ENCODE measurements at places on chromosomes 7 and 10.

DNA sequence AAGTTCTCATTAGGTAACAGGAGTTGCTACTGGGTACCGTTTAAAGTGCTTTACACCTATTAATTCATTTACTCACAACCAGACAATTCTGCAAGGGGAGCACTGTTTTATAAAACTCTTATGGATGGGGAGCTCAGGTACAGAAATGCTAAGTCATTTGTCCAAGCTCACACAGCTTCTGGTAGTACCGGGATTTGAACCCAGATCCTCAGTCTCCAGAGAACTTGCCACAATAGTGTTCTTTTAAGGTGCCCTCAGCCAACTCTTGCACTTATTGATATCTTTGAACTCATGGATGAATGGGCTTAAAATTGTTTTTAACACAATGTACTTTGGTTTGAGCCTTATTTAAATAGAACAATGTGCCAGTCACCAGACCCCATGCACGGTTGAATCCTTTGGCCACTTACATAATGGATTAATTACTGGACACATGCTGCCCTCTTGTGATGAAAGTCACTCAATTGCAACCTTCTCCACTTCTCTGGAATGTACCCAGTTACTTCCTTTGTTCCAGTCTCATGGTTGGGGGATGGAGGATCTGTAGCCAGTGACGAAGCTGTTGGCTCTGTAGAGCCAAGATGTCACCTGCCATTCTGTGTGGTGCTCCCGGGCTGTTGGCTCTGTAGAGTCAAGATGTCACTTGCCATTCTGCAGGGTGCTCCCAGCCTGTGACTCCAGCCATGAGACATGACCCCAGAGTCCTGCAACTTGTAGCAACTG lies 65.6 kb downstream of the NOD1 start:
- no peak for DNase-seq

- DNase-seq, result no peak
Measured at GRCh38 chr7:2196381-2197378, 36.1 kb downstream of the MAD1L1 start.

GRCh38 chr10:130542761-130543160 lies 406.6 kb downstream of the GLRX3 start:
- no peak for DNase-seq

DNA sequence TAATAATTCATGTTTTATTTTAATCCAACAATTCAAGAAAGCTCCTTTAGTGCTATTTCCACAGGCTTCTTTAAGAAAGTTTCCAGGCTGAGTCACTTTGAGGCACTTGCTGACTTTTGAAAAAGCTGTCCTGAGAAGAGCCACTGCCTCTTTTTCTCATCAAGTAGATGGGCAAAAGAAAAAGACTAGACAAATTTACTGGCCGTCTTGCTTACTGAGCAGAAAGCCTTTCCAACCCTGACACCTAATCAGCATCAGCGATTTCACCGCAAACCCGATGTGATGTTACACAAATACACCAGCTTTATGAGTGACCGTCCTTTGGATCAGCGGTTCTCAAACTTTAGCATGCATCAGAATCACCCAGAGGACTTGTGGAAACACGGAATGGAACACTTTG lies 24.3 kb downstream of the CTTNBP2 start:
- no peak for DNase-seq

DNA sequence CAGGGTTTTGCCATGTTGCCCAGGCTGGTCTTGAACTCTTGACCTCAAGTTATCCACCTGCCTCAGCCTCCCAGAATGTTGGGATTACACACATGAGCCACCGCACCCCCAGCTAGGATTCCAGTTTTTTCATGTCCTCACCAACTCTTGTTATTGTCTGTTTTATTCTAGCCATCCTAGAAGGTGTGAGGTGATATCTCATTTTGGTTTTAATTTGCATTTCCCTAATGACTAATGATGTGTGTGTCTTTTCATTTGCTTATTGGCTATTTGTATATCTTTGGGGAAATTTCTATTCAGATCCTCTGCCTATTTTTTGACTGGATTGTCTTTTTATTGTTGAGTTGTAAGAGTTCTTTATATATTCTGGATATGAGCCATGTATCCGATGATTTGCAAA lies 59.2 kb upstream of the ZMIZ2 start:
- no peak for DNase-seq

- no peak for DNase-seq
Measured at GRCh38 chr7:112484671-112485167, 3.9 kb downstream of the LSMEM1 start.

- no peak for DNase-seq
Measured at GRCh38 chr10:116766241-116766827, 24.0 kb upstream of the HSPA12A start.

- no peak for DNase-seq
Measured at GRCh38 chr7:93164766-93165165, 16.6 kb upstream of the SAMD9L start.

GRCh38 chr10:12448340-12448728 lies 99.0 kb downstream of the CAMK1D start:
- DNase-seq, result no peak

- no peak for DNase-seq
Measured at GRCh38 chr7:94406696-94407095, 12.0 kb downstream of the COL1A2 start.

- no peak for DNase-seq
Measured at GRCh38 chr10:22609719-22610465, 104.5 kb downstream of the PIP4K2A start.

- no peak for DNase-seq
Measured at GRCh38 chr10:99232360-99232999, 3.2 kb downstream of the HPSE2 start.

GRCh38 chr10:43252783-43253341 lies 14.0 kb downstream of the RASGEF1A start:
- no peak for DNase-seq

DNA sequence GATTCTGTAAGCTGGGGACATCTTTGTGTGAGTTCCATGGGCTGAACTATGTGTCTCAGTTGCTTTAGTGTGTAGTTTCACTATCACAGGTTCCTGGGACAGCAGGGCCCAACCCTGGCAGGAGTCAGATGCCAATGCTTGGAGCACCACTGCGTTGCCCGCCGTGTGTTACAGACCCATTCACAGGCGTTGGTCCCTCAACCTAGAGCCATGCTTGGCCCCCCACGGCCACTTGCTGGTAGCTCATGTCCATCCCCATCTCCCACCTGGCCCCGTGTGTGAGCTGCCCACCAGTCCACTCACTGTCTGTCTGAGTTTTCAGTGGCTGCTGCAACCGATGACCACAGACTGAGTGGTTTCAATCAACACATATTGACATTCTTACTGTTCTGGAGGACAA lies 546.9 kb downstream of the TCERG1L start:
- DNase-seq, result no peak

DNA sequence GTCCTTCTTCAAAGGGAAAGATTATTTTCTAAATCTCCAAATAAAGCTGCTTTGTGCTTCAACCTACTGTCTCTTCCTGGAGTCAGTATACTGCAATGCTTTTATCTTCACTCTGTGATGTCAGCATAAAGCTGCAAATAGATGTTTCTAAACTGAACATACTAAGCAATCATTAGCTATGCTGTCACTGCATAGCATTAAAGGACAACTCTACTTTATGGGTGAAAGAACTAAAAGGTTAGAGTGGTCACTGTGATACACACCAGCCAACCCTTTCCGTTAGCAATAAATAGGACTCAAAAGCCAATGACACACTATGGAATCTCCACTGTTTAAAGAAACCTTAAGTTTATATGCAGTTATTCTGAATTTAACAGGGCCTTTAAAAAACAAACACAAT lies 1.8 kb downstream of the CCDC186 start:
- no peak for DNase-seq

DNA sequence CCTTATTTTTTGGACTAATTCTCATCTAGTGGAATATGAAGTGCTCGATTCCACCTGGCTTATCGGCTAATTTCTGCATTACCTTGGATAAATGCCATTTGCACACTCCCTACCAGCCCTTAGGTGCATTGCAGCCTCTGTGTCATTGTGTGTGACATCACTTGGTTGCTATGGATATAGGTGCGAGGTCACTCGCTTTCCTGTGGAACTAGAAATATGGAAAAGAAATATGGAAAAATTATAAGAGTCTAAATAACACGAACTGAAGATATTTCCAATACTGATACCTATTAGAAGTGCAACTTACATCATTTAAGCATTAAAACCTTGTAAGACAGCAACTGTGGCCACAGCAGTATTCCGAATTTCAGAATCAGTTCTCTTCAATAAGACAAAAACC lies 2.0 kb downstream of the YWHAG start:
- DNase-seq, result peak; percentile 42

- no peak for DNase-seq
Measured at GRCh38 chr10:60420991-60421894, 31.6 kb upstream of the ANK3 start.

DNA sequence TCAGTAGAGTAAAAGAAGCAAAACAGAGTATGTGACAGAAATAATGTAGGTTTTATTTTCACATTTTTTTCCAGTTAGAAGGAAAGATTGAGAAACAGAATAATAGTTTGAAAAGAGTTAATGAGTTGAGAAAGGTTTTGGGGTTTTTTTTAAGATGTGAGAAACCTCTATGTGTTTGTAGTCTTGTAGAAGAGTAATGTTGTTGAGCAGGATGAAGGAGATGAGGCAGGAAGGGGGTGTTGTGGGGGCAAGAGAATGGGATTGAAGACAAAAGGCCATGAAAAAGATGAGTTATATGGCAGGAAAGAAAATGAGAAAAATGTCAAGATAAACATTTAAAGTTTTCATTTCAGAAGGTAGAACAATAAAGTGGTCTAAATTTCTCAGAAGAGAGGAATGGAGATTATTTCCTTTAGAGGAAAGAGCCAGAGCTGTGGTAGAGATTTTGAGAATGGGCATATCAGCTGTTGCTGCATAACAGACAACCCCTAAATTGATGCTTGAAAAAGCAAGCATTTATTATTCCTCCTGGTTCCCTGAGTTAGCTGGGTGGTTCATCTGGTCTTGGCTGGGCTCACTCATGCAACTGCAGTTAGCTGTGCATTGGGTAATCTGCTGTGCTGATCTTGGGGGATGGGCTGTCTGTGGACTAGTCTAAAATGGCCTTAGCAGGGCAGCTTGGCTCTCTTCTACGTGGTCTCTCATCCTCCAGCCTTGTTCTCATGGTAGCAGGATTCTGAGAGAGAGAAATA lies 27.1 kb downstream of the PCGF5 start:
- DNase-seq, result no peak

DNA sequence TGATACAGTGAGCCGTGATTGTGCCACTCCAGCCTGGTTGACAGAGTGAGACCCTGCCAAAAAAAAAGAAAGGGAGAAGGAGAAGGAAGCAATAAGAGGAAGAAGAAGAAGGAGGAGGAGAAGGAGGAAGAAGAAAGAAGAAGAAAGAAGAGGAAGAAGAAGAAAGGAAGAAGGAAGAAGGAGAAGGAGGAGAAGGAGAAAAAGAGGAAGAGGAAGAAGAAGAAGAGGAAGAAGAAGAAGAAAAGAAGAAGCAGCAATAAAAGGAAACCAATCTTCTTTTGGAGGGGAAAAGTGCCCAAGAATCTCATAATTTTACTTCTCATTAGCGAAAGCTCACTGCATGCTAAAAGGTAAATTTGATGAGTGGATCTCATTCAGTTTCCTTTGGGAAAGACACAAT lies 85.7 kb upstream of the GLCCI1 start:
- DNase-seq, result no peak

DNA sequence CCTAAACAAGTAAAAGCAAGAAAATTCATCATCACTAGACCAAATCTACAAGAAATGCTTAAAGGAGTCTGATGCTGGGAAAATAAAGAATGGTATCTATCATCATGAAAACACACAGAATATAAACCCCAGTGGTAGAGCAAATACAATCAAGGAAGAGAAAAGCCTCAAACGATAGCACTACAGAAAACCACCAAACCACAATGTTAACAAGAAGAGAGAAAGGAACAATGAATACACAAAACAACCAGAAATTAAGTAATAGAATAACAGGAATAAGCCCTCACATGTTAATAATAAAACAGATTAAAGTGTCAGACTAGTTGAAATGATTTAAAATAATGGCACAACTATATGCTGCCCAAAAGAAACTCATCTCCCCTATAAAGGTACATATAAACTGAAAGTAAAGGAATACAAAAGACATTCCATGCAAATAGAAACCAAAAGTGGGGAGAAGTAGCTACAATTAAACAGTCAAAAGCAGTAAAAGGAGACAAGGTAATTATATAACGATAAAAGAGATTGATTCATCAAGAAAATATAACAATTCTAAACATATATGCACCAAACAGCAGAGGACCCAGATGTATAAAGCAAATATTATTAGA lies 77.3 kb downstream of the JMJD1C start:
- DNase-seq, result no peak

- DNase-seq, result no peak
Measured at GRCh38 chr10:95333997-95334804, 43.4 kb upstream of the PDLIM1 start.

- DNase-seq, result no peak
Measured at GRCh38 chr7:35241436-35241835, 12.5 kb downstream of the TBX20 start.

DNA sequence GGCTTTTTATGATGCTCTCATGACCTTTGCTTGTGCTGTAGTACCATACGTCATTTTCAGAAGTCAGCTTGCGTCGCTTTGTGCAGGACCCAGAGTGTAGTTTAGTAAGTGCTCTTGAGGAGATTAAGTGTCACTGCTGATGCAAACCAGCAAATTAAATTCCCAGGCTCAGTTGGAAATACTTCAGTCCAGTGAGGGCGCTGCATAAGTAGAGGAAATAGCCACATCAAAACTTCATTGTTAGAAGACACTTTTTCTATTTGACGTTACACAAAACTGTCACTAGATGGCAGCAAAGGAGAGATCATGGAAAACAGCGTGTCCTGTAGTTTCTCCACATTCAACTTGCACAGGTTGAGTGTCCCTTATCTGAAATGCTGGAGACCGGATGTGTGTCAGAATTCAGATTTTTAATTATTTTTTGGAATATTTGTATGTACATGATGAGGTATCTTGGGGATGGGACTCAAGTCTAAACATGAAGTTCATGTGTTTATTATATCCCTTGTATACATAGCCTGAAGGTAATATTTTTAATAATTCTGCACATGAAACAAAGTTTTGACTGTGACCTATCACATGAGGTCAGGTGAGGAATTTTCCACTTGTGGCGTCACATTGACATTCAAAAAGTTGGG lies 7.9 kb downstream of the ZNF22 start:
- peak; percentile 79 for DNase-seq

DNA sequence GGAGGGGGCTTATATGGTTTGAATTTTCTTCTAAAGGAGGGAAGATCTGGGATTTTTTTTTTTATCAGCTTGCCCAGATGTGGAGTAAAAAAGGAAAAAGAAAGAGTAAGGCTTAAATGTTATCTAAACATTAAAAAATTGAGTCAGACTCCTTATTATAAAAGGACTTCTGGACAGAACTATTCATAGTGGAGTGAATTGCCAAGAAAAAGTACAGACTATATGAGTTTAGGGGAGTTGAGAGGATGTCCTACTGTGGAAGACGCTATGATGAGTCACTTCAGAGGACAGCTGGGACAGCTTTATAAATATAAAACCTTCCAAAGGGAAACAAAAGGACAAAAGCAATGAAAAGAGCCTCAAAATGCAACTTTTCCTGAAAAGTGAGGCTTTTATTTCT lies 73.0 kb downstream of the TFPI2 start:
- no peak for DNase-seq

DNA sequence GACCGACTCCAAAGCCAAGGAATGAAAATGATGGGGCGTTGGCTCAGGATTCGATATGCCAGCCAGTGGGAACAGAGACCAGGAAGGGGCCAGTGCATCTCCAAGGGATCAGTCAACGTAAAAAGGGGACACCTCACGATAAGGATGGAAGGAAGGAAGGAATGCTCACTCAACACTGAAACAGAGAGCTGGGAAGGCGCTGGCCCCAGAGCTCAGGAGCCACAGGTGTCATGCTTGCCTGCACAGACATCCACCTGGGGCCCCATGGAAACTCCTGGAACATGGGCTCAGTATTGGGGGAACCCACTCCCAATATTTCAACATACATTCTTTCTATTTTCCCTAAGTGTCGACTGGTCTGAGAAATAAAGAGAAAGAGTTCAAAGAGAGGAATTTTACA lies 5.3 kb downstream of the MMRN2 start:
- DNase-seq, result no peak
